ENCODE measurements at places on chromosomes 7 and 10. TPM values are rescaled to one million over a fixed set of nuclear protein-coding genes. Genes with fewer than 3 reads are reported as not detected.

Gene EPO
- not detected for total RNA-seq

Gene MKX
- not detected for total RNA-seq

Gene PLPP4
- total RNA-seq, result 1.6 TPM

Gene ELN
- total RNA-seq, result 22.5 TPM

Gene PDE1C
- 1.8 TPM for total RNA-seq

Gene ICA1
- total RNA-seq, result 52.3 TPM

Gene PLCE1
- total RNA-seq, result 0.10 TPM

Gene TMEM26
- total RNA-seq, result under 0.01 TPM

Gene SPDYE8
- not detected for total RNA-seq

Gene EVX1
- not detected for total RNA-seq

Gene RGS10
- 12.4 TPM for total RNA-seq

Gene GPC2
- 6.5 TPM for total RNA-seq

Gene ZNF92
- 15.4 TPM for total RNA-seq

Gene GIMAP5
- 63.7 TPM for total RNA-seq

Data from vein endothelial cell (primary cell).